ENCODE measurements at places on chromosomes 7 and 10.

- DNase-seq, result no peak
Observed at GRCh38 chr10:5958077-5958476, 19.3 kb downstream of the IL15RA start.

DNA sequence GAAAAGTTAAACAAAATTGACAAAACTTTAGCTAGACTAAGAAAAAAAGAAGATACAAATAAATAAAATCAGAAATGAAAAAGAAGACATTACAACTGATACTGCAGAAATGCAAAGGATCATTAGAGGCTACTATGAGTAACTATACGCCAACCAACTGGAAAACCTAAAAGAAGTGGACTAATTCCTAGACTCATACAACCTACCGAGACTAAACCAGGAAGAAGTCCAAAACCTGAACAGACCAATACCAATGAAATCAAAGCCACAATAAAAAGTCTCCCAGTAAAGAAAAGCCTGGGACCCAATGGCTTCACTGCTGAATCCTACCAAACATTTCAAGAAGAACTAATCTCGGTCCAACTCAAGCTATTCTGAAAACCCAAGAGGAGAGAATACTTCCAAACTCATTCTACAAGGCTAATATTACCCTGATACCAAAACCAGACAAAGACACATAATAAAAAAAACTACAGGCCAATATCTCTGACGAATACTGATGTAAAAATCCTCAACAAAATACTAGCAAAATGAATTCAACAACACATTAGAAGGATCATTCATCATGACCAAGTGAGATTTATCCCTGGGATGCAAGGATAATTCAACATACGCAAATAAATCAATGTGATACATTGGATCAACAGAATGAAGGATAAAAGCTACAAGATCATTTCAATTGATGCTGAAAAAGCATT lies 20.3 kb downstream of the ELAPOR2 start:
- DNase-seq, result no peak

DNA sequence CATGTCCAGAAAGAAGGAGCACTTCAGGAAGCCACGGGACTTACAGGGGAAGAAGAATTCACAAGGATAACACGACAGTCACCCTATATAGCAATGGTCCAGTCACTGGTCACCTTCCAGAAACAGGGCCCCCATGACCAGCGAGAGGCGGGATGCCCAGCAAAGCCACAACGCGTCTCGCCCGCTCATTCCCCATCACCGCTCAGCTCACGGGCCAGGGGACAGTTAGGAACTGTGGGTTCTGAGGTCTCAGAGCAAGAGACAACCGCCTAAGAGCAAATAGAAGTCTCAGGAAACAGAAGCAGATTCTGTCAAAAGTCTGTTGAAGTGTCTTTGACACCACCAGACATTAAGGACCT lies 71.9 kb downstream of the PROSER2 start:
- DNase-seq, result no peak

DNA sequence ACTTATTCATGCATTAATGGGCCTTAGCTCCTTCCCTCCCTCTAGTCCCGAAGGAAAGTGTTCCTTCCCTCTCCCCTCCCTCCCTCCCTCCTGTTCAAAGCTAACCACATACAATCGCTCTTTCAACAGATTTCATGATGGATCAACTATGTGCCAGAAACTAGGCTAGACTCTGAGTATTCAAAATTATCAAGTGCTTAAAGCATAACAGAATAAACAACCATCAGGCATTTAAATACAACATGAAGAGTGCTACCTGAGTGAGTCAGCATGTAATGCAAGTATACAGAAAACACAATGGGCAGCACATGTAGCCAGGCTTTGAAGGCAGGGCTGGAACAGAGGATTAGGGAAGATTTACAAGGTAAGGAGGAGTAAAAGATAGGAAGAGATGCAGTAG lies 11.3 kb downstream of the CHCHD3 start:
- DNase-seq, result no peak

DNA sequence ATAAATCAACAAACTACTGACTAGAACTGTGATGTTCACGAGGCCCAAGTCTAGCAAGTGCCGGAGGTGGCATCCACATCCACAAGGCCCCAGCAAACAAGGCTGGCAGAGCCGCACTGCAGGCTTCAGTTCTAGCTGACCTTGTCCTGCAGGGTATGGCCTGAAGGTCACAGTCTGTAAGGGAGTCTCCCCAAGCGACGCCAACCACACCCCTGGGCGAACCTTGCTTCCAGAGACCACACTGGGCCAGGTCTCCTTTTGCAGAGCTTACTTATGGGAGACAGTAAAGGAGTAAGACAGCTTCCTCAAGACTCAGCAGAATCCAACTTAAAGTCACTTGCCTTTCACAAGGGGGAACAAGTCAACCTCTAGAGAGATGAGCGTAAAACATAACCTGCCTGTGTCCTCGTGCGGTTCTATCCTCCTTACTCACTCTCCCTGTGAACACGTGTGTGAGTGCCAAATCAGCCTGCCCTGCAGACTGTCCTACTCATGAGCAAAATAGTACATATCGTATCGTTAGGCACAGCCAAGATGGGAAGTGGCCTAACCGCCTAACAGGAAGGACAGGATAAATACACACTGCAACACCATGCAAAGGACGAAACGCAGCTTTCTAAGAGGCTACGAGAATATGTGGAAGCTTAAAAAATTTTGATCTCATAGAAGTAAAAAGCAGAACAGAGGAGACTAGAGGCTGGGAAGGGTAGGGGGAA lies 22.7 kb downstream of the FAM53B start:
- peak; percentile 71 for DNase-seq

- no peak for DNase-seq
Observed at GRCh38 chr10:130862626-130863025, 448.9 kb downstream of the TCERG1L start.

DNA sequence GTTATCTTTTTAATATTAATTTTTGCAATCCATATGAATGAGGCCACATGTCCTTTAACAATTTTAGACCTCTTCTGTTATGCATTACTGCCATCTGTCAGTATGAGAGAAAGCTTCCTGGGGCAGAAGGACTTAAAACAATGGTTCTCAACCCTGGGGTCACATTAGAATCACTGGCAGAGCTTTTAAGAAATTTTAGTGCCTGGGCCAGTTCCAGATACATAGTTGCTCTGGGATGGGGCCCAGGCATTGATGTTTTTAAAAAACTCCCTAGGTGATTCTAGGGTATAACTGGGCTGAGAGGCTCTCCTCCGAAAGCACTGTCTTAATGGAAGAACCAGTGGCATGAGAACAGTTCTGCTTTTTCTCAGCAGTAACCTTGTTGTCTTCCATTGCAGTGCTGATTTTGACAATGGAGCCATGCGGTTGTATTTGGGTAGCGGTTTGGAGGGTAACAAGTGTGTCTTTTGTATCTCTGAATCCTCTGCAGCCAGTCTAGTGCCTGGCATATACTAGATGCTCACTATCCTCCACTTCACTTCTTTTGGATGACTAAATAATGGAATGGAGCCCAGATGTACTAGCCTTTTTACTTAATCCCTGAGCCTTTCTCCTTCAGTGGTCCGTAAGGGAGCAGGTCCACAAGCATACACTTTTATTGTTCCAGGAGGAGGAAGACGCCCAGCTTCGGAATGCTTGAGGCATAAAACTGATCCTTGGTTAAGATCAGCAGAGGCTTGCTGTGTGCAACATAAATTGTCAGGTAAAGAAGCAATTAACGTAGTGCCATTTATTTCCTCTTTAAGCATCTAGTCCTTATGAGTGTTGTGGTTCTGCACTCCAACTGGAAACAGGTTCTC lies 227.1 kb downstream of the AUTS2 start:
- DNase-seq, result no peak

GRCh38 chr10:11017570-11018431 lies at the start of gene CELF2:
CELF2 (plus strand) TSS chr10:11017872; CDS start chr10:11018090, 218 bp downstream.
- DNase-seq, result peak; percentile 87

DNA sequence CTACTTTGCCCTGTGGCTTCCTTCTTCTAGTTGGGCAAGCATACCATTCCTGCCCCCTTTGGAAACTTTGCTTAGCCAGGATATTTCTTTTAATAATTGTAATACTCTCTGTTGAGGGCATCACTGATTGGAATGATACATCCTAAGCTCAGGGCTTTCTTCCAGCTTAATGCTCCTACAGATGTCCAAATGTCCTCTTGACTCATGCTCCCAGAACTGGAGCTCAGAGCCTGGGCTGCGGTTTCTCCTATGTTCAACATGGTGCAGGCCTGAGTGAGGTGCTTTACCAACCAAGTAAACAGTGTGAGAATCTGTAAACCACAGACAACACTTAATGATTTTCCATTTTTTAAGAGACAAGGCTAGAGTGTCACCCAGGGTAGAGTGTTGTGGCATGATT lies 108.6 kb downstream of the LRRC4 start:
- no peak for DNase-seq

DNA sequence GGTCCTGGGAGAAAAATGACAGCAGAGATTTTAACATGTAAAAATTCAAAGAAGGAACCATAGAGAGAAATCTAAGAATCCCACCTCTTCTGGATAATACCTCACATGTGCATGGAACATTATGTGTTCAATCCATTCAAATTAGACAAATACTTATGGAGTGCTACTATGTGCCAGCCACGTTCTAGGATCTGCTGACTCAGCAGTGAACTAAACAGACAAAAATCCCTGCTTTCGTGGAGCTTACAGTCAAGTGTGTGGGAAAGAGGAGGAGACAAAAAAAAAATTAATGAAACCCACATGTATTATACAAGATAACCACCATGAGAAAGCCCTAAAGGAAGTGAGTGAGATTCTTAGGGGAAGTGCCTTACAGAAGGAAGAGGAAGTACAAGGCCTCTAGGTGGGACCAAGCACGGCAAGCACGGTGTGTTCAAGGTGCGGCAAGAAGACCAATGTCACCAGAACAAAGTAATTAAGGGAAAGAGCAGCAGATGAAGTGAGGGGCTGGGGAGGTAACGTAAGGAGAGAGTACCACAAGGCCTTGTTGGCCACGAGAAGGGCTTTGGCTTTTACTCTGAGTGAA lies 71.0 kb downstream of the SLC25A13 start:
- no peak for DNase-seq

DNA sequence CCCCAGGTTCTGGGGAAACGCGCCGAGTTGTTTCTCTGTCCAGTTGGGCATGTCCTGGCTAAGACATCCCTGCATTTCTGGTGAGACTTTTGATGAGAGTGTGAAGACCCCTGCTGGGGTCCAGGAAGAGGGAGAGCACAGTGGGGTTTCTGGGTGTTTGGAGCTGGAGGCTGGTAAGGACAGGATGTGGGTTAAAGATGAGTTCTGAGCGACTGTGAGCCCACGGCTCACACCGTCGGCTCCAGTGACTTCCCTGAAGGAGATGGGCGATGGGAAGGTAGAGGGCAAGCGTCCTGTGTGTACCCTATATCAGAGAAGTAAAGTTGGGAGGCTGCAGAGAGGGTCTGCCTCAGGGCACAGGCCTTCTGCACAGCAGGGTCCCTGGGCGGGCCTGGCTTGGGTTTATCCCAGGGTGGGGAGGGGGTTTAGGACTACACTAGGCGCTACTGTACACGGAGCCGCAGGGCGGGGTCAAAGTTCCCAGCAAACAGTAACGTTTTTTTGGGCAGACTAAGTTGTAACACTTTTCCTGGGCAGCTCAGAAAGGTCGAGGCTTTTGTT lies 3.6 kb downstream of the EMX2 start:
- no peak for DNase-seq

- no peak for DNase-seq
Observed at GRCh38 chr7:43649755-43650274, 66.9 kb downstream of the STK17A start.

GRCh38 chr7:151086802-151087244 lies 548 bp downstream of the AGAP3 start:
- no peak for DNase-seq

DNA sequence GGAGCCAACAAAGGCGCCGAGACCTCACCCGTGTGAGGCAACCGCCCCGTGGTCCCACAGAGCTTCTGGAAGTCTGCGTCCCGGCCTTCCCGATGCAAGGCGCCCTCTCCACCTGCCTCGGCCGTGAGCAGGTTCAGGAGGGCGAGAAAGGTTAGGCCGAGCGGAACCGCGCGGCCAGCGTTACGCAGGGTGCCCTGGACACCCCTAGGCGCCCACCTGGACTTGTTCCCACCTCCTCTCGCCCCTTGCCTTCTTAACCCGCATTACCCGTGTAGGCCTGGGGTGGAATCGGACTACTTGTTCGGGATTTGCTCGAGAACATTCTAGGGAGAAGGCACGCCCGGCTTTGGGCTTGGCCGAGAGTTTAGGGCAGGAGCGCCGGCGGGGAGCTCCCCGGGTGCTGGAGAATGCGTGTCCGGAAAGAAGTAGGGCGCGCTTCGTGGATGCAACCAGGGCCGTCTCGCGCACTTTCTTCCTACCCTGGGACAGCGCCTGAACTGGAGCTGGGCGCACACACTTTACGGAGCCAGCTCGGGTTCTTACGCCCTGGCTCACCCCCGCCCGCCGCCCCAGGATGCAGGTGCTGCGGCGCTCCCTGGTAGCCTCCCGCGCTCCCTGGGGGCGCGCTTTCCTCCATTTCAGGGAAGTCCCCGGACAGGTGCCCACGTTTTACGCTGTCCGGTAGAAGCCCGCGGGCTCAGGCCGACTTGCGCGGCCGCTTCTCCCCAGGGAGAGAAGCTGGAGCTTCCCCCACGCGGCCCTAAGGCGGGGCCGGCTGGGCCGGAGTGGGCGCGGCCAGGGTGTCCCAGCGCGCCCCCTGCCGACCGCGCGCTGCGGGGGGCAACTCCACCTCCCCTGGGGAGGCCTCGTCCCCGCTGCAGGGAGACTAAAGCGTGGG lies 74.5 kb downstream of the INSIG1 start:
- peak; percentile 37 for DNase-seq

DNA sequence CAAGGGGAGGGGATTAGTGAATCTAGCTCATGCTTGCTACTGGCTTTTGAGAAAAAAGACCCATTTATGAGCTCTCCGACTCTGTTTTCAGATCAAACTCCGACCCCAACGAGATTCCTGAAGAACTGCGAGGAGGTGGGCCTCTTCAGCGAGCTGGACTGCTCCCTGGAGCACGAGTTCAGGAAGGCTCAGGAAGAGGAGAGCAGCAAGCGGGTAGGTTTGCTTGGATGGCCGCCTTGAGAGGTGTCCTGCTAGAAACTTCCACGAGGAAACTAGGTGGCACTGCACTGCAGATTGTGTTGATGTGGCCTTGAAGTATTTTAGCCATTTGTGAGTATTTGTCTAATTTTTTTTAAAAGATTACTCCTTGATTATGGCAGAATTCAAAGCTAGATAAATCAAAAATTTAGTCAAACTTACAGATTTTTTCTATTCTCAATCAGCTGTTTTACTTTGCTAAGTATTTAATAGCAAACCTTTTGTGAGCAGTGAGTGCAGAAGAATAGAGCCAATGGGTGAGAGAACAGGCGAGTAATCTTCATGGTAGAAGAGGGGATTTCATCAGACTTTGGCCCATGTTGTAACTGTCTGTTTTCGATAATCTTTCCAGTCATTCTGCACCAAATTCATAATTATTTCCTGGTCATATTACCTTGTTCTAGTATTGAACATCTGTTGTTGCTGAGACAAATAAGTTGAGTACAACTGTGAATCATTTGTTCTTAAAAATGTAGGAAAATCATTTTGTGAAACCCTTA lies 95.4 kb downstream of the CREB5 start:
- DNase-seq, result no peak

GRCh38 chr10:128297709-128298378 lies 171.6 kb upstream of the MKI67 start:
- peak; percentile 42 for DNase-seq

Measured in left ventricle myocardium superior (tissue), 1 donor.